HS-5 (cell line): ENCODE measurements at places on chromosomes 12 and 14.

DNA sequence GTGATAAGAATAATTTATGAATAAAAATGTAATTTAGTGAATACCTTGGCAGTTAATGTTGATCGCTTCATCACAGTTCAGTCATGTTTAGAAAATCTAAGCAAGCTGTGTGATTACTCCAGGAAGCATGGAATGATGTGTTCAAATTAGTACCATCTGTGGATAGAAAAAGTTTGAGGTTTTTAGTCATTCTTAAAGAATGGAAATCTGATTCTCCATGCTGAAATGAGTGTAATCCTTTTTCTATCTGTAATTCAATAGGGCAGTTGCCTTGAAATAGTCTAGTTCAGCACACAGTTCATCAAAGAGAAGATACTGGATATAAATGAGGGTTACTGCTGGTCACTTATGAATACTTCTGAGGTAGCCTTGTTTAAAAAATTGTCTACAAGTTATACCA is 127.2 kb upstream of the MYF6 start:
- DNase-seq: peak; percentile 97

DNA sequence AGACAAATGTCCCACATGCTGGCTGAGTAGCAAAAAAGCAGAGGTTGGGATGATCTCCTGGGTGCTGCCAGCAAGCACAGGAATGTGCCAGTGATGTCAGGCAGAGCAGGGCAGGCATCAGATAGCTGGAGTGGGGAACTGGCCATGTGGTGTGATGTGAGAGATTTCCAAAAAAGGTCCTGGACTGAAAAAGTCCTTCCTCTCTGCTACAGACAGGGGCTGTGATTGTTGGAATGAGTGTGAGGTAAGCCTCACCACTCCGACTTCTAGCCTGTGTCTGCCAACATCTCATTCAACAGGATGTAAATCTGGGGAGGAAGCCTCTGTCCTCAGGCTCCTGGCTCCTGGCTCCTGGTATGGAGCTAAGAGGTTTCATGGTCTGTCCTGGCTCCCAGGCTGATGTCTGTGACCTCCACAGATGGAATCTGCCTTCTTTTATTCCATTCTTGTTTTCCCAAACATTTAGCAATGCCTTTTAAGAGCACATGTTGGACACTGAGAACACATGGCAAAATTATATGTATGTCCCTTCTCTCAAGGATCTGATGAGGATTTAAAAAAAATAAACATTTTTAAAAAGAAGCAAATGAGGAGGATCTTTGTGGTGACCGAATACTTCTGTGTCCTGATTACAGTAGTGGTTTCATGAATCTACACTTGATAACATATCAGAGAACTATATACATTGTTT is 50.1 kb upstream of the STK38L start:
- DNase-seq: no peak

- DNase-seq: no peak
Observed at GRCh38 chr14:36874396-36875138, 212.9 kb downstream of the PAX9 start.

DNA sequence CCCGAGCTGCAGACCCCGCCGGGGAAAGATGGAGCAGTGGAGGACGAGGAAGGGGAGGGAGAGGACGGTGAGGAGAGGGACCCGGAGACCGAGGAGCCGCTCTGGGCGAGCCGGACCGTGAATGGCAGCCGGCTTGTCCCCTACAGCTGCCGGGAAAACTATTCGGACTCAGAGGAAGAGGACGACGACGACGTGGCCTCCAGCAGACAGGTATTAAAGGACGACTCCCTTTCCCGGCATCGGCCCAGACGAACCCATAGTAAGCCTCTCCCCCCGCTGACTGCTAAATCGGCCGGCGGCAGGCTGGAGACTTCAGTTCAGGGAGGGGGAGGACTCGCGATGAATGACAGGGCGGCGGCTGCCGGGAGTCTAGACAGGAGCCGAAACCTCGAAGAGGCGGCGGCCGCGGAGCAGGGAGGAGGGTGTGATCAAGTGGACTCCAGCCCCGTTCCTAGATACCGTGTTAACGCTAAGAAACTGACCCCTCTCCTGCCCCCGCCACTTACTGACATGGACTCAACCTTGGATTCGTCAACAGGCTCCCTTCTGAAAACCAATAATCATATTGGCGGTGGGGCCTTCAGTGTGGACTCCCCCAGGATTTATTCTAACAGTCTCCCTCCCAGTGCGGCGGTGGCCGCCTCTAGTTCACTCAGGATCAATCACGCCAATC is 962 bp downstream of the LEMD3 start:
- DNase-seq: peak; percentile 23

GRCh38 chr12:11669348-11669747 is 19.9 kb downstream of the ETV6 start:
- DNase-seq: no peak

DNA sequence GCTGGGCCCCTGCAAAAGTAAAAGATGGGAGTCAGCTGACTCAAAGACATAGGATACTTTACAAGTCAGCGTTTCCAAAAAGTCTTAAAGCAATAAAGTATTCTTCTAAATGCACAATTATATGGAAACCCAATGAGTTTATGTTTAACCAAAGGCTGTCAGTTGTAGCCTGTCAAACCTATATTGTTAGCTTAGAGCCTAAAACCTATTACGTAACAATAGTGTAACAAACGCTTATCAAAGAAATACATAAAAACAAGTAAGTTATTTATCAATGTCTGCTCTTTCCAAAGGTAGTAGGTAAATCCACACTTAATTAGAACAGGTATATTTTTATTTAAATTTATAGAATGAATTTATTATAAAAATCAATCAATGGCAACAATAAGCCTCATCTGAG is 15.9 kb upstream of the SOS2 start:
- DNase-seq: no peak

DNA sequence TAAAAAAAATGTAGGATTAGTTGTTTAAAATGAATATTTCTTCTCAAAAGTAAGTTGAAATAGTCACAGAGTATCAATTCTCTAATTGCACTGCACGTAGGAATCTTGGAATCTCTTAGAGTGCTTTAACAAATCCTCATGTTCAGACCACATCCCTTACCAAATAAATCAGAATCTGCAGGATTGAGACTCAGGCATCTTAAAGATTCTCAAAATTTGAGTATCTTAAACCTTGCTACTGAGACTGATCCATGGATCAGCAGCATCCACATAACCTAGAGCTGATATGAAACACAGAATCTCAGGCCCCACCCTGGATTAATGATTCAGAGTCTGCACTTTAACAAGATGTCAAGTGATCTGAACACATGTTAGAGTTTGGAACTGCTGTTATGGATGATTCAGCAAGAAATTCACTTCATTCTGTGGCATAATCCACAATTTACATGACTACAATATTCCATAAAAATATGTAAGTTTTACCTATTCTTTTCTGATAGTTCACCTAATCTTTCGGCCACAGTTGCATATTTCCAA is 58.7 kb downstream of the ADAMTS20 start:
- DNase-seq: no peak

- DNase-seq: no peak
Observed at GRCh38 chr14:75418850-75419768, 8.7 kb upstream of the JDP2 start.
